ENCODE measurements at places on chromosomes 3 and 15.

DNA sequence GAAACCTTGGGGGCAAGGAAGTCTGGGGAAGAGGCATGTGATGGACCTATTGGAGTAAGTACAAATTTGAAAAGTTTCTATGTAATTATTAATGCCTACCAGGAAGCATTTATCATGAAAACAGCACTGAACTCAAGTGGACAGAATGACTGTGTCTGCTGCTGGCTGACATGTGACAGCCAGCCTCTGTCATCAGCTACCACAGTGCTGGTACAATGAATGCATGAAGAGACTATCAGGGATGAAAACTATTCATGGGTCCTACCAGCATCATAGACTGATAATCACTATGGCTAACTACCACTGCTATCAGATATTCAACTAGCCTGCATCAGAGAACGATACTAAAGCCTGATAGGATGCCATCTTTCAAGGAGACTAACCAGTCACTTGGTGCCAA is 193.5 kb downstream of the RAP2B start:
- no peak for DNase-seq

DNA sequence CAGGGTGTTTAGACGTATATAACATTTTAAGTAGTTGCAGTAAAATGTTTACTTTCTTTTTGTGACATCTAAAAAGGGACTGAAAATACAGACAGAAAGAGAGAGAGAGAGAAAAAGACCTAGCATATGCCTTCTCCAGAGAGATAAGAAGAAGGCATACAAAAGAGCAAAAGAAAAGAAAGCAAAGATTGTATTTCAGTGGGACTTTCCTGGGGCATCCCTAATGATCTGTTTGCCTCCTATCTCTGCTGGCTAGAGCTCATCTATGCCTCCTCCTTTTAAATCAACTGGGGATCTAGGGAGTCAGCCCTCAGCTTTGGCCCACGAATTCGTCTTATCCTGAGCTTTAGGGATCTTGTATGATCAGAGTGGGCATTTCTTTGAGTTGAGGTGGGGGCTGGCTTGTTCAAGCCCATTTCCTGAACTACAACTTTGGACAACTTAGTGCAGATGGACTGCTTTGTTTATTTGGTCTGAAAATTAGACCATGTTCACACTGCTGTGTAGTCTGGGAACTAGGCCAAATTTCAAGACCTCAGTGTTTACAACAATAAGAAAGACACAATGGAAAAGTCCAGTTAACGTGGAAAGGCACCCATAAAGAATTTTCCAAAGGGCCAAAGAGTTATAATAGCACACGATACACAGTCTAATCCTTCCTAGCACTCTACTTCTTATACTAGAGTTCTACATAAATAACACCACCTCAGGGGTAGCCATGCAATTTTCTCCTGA is 61.0 kb downstream of the ATP8B4 start:
- DNase-seq, result no peak

- DNase-seq, result no peak
Measured at GRCh38 chr15:72856549-72857040, 73.0 kb upstream of the ADPGK start.

- DNase-seq, result no peak
Measured at GRCh38 chr3:142618917-142619461, 22.8 kb downstream of the PLS1 start.

- DNase-seq, result no peak
Measured at GRCh38 chr3:24047513-24047912, 102.4 kb downstream of the NR1D2 start.

DNA sequence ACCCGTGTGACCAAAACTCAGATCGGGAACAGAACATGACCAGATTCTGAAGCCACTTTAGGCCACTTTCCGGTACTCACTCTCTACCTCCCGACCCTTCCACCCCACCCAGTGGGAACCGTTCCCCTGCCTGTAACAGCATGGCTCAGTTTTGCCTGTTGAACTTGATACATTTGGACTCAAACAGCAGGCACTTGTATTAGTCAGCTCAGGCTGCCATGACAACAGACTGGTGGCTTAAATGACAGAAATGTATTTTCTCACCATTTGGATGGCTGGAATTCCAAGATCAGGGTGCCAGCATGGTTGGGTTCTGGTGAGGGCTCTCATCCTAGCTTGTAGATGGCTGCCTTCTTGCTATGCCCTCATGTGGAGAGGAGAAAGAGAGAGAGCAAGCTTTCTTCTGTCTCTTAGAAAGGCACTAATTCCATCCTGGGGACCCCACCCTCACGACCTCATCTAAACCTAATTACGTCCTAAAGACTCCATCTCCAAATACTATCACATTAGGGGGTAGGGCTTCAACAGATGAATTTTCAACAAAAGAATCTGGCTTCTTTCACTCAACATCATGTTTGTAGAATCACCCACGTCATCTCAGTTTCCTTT is 9.3 kb upstream of the SSUH2 start:
- DNase-seq, result no peak

GRCh38 chr15:96801576-96802150 is 471.2 kb downstream of the NR2F2 start:
- no peak for DNase-seq

DNA sequence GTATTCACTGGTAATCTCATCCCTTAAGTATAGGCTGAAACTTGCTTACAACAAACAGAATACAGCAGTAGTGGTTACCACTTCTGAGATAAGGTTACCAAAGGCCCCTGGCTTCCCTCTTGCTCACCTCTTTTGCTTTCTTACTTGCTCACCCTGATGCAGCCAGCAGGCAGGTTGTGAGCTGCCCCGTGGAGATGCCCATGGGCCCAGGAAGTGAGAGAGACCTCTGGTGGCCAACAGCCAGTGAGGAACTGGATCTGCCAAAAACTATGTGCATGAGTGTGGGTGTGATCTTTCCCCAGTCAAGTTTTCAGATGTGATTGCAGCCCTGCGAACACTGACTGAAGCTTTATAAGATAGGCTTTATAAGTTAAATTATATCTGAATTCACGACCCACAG is 48.7 kb downstream of the NMNAT3 start:
- DNase-seq, result no peak

DNA sequence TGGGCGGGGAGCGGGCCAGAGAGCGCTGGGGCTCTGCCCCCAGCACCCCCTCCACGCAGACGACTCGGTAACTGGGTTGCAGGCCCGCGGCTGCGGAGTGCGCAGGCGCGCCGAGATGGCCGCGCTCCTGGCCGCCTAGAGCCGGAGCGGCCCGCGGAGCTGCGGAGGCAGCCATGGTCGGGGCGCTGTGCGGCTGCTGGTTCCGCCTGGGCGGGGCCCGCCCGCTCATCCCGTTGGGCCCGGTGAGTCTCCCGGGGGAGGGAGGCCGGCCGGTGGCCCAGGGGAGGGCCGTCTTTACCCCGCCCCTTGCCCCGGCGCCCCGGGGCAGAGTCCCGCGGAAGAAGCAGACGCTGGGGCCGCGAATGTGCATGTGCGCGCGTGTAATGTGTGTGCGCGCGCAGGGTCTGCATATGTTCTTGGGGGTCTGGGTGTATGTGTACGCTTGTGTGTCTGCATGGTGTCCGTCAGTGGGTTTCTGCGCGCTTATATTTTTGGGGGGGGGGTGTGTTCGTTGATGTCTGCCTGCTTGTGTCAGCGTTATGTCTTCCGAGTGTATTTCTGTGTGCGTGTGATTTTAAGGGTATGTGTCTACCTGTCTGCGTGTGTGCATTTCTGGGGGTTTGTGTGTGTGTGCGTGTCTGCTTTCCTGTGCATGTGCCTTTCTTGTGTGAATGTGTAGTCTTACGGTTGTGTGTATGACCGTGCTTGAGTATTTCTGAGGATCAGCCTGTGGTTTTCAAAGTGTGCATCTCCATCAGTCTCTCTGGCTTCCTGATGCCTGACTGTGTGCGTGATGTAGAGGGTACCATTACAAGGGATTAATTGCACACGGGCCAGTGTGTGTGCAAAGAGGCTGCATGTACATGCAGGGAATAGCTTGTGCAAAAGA is at the start of gene ABHD14A:
Gene ABHD14A (plus strand): TSS at position 102 of the 889 bp plus-strand sequence. CDS start 72 bp downstream, at position 174.
- DNase-seq, result peak; percentile 80

DNA sequence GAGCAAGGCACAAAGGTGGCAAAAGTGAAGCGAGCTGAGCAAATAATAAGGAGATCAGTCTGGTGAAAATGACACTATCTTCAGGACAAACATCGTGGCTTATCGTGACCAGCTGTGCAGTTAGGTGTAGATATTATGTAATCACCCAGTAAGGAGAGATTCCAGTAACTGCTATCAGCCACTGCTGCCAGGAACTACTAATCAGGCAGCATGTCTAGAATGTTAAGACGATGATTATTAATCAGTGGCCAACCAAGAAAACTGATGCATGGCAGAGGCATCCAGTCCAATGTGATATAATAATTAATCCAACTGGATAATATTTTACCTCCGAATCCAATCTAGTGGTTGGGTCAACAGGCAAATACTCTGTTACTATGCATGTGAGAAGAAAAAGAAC is 252.7 kb upstream of the ZPLD1 start:
- no peak for DNase-seq

DNA sequence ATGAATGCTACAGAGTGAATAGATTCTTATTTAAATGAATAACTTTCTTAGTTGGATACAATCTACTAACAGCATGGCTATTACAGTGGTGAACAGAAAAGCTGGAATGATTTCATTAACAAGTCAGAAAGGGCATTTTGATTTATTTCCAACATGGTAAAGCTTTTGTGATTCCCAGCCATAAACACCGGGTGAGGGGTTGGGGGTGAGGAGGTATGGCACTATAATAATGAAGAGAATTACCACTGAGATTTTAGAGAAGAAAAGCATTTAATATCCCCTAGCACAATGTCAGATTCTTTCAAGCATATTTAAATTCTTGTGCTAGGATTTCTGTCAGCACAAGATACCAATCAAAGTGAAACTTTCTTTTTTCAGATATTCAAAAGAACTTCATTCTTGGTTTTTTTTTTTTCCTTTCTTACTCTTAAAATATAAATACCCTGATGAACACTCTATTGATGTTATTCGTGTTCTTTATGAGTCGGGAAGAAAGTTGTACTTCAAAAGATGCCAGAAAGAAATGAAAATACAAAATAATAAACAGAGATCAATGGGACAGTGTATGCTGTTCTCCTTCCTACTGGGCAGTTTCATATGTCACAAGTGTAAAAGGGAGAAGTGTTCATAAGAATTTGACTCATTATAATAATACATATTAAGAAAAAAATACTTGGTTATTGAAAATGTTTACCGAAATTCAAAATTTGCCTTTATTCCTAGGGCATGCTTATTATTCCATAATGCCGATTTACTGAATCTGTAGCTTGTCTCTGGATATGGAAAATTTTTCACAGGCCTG is 522.8 kb downstream of the CADM2 start:
- no peak for DNase-seq

DNA sequence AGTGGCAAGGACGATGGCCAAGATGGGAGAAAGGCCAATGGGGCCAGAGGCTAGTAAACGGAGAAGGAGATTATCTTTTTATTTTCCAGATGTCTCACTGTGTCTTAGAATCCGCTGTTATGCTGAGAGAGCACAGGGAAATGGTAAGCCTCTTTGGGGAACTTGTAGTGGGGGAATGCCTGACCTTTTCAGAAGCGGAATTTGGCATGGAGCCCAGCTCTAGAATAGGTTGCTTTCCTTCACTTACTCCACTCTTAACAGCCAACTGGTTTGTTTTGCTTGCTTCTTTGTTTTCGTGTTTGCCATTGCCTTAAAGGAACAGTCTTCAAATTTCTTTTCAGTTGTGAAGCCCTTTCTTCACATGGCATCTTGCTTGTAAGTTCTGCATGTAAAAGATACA is 316.2 kb upstream of the THRB start:
- no peak for DNase-seq

DNA sequence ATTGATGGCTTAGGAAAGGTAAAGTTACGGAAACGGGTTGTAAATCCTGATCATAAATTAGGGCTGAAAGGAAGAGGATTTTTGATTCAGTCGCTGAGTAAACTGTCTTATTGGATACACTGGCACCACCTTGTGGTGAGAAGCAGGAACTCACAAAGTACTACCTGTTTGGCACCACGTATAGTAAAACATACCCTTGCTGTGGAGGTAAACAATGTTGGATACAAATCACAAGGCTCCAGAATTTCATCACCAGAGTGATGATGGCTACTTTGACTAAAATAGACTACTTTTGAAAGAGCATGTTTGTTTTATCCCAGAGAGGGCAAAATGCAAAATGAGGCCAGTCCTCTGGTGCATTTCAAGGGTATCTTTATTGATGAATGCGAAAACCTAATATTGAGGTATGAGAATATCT is 216.9 kb downstream of the IGSF11 start:
- no peak for DNase-seq

DNA sequence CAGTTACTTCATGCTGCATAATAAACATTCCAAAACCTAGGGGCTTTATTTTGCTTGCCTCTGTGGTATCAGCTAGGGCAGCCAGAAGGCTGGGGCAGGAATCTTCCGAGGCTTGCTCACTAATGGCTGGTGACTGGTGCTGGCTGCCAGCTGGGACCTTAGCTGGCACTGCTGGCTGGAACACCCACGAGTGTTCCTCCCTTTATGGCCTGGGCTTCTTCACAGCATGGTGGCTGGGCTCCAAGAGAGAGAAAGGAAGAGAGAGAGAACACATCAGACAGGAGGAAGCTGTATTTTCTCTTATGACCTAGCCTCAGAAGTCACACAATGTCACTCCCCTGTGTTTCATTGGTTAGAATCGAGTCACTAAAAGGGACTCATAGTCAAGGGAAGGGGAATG is 23.9 kb upstream of the CDCP1 start:
- no peak for DNase-seq

- DNase-seq, result peak; percentile 74
Measured at GRCh38 chr15:75104804-75105557, 81.6 kb downstream of the PPCDC start.

DNA sequence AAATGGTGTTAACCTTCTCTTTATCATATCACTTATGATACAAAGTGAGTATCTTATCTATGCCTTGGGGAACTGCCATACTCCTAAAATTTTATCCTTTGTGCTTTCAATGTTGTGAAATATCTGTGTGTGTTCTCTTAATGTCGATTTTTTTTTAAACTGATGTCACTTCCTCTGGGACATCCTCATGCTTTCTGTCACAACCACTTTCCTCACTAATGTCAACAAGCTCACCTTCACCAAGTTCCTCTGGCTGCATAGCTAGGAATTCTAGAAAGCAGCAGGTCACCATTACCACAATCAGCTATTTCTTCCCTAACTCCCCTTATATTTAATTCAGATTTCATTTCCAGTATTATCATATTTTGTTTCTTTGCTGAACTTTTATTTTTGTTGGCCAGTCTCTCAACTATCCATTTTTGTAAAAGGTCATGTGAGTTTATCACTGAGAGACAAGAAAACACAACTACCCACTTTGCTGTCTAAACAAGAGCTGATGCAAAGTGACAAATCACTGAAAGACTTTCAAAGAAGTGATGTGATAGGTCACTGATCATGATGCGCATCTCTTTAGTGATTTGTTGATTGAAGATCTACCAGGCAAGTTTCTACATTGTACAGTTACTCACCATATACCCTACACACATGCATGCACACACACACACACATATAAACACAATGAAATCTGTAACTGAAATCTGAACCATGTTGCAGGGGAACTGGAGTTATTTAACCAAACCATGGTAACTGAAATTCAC is 369.0 kb downstream of the ULK4 start:
- DNase-seq, result no peak

GRCh38 chr15:68353421-68354135 is 76.0 kb downstream of the FEM1B start:
- no peak for DNase-seq

All from coronary artery (tissue), 2 donors.